AG04450 (cell line): ENCODE measurements at places on chromosomes 6 and 20. TPM values are rescaled to one million over a fixed set of nuclear protein-coding genes. Genes with fewer than 3 reads are reported as not detected.

DNA sequence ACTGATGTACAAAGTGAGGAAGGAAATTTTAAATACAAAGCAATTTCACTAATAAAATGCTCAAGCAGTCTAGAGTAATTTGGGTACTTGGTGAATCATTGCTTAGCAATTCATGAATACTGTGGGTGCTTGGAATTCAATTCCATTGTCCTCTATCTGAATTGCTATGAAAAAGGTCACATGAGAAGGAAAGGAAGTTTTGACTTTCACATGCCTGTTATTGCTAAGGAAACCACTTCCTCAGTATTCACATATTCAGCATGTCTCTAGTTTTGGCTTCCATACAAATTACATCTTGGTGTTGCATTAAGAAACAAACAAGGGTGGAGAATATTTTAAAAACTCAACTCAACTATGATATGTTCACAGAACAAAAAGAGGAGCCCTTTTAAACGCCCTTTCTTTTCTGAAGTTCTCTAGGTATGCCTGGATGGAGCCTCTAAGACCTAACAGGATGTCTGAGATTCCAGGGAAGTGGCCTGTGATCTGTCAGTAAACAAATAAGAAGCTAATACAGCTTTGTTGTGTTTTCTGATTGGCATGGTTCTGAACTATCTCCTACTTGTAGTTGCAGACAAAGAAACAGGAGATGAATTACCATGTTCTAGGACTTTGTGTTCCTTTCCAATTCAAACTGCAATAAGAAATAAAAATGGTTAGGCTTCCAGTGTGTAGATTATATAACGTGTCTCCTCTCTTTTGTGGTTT lies 190.4 kb downstream of the OGFRL1 start:
- peak; percentile 74 for DNase-seq

GRCh38 chr20:62710886-62711702 lies 2.5 kb downstream of the NTSR1 start:
- DNase-seq: no peak

DNA sequence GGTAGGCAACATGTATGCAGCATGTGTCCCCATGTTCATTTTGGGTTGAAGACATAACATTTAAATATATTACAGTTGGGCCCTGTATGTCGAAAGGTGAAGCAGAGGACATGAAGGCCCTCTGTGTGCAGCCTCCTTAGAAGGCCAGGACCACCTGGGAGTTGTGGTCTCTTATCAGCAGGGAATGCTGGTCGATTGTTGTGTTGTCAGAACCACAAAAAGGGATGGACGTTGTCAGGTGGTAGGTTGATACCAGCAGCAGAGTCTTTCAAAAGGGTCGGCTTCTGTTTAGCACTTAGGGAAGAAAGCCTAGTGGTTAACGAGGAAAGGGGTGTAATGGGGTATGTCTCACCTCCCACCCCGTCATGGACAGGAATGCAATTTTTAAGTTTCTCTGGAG lies 67.3 kb upstream of the SLC22A1 start:
- DNase-seq: no peak

- no peak for DNase-seq
These were observed 5.9 kb upstream of the CPXM1 start for GRCh38 chr20:2806351-2806701.

The PPP1R18 gene
- 83.2 and 89.6 TPM in 2 replicates for polyA plus RNA-seq

The HMGCLL1 gene
- polyA plus RNA-seq: 0.15 and 0.33 TPM in 2 replicates
